ENCODE measurements at places on chromosomes 6 and 20.

DNA sequence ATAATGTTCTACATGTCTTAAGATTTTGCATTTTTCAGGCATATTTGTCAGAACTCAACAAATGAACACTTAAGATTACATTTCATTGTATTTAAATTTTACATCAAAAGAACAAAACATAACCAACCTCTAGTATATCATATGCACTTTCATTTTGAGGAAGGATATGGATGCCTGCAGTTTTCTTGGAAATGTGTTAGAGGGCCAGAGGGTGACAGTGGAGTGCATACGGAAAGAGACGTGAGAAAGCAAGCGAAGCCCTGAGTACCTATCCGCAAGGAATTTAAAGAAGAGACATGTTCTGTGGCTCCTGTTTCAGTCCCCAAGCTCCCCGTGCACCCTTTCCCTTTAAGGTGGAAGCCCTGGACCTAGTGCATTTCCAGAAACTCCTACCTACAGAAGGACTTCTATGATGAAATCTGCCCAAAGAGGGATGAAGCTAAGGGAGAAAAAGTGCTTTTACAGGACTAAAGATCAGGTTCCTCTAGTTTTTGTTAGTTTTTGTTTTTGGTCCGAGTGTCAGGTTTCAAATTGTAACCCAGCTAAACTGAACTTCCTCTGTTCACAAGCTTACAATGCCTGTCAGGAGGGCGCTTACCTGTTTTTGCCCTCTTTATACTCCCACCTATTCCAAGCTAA is 38.8 kb downstream of the EZR start:
- DNase-seq: no peak

DNA sequence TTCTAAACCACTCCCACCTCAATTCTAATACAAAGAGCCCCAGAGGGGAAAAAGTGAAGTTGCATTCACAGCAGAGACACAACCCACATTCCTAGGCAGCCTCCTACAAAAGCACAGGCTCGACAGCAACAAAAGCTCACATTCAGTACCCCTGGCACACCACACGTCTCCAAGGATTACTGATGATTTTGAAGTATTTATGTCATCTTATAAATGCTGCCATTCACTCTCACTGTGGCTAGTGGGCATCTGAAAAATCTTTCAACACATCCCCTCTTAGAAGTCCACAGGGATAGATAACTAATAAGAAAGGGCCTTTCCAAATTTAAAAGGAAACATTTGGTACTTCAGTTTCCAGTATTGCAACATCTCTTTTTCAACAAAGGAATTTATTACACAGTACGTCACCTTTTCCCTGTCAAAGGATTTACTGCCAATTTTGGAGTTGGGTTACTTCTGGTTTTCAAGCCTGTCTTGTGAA is 146.7 kb downstream of the TASP1 start:
- DNase-seq: no peak

DNA sequence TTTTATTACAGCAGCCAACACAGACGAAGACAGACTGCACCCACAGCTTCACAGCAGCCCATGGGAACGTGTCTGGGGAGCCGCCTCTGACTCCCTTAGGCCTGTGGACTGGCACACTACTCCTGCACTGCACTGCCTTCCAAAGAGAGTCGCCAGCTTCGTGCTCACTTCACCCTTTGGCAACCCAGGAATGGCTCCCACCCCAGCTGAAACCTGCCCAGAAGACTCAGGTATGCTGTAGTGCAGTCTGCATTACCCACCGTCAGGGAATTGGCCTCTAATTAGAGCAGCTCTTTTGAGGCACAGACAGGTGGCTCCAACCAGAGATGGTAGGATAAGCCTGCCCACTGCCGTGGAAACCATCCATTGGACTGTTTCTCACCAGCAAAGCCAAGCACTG is 39.9 kb upstream of the FRMD1 start:
- no peak for DNase-seq

GRCh38 chr6:17808609-17809008 is 101.9 kb upstream of the NUP153 start:
- no peak for DNase-seq

- DNase-seq: no peak
These were observed 78.1 kb upstream of the TRAF3IP2 start for GRCh38 chr6:111683749-111684267.

GRCh38 chr6:36873115-36873514 is 1.5 kb downstream of the PPIL1 start:
- no peak for DNase-seq

GRCh38 chr20:5550733-5551529 is 199.3 kb upstream of the SHLD1 start:
- no peak for DNase-seq

- no peak for DNase-seq
These were observed 76.6 kb downstream of the NCR2 start for GRCh38 chr6:41411961-41412360.

GRCh38 chr6:138507977-138508675 is 8.8 kb upstream of the NHSL1 start:
- no peak for DNase-seq

GRCh38 chr20:49747707-49748524 is 34.2 kb upstream of the B4GALT5 start:
- DNase-seq: no peak

DNA sequence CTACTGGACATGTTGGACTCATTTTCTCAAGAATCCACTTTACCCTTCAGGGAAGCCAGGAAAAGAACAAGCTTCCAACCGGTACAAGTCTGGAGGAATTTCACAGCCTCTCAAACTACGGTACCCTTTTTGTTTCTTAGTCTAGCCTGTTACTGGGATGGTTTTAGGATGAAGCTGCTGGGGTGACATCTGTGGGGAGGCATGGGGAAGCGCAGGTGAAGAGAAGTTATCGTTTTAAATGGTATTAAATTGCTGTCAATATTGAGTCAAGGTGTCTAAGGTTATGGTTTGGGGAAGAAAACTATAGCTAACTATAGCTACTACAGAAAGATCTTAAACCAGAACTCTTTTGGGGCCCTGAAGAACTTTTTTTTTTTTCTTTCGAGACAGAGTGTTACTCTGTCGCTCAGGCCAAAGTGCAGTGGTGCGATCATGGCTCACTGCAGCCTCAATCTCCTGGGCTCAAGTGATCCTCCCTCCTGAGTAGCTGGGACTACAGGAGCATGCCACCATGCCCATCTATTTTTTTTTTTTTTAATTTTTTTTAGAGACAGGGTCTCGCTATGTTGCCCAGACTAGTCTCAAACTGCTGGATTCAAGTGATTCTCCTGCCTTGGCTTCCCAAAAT is 128.7 kb downstream of the RIN2 start:
- DNase-seq: no peak

DNA sequence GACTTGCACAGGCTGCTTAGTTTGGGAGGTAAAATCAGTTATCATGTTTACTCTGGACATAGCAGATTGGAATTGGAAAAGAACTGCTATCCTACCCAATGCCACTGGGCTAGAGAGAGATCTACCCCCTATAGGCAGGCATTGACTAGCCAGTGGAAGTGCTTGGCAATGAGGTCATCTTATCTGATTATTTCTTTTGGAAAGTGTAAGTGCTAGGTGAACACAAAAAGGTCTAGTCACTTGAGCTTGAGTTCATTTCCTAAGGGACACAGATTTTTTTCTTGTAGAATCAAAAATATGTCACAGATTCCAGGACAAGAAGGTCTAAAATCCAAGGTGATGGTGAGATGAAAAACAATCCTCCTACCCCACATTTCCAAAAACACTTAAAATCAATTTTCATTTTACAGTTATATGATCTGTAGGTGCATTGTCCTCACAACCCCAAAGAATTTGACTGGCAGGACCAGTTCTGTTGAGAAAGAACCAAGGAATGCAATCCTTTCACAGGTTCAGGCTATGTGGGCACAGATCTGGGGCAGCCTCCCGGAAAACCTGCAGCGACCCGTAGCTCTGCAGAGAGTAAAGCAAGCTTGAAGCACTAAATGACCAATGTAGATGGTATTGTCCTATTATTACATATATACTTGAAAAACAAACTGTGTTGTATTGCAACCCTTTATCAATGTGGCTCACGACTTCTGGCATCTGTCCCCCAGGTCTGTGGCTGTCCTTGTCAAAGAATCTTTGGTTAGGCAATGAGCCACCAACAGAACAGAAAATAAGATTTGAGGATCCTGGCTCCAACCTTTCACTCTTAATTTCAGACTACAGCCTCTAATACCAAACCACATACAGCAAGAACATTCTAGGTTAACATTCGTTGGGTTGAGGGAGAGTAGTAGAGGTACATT is 67.3 kb upstream of the ADTRP start:
- no peak for DNase-seq

DNA sequence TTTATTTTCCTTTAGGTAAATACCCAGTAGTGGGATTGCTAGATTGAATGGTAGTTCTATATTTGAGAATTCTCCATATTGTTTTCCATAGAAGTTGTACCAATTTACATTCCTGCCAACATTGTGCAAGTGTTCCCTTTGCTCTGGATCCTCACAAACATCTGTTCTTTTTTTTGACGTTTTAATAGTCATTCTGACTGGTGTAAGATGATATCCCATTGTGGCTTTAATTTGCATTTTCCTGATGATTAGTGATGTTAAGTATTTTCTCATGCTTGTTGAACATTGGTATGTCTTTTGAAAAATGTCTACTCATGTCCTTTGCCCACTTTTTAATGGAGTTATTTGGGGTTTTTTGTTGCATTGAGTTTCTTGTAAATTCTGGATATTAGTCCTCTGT is 85.6 kb downstream of the UBE3D start:
- DNase-seq: no peak

DNA sequence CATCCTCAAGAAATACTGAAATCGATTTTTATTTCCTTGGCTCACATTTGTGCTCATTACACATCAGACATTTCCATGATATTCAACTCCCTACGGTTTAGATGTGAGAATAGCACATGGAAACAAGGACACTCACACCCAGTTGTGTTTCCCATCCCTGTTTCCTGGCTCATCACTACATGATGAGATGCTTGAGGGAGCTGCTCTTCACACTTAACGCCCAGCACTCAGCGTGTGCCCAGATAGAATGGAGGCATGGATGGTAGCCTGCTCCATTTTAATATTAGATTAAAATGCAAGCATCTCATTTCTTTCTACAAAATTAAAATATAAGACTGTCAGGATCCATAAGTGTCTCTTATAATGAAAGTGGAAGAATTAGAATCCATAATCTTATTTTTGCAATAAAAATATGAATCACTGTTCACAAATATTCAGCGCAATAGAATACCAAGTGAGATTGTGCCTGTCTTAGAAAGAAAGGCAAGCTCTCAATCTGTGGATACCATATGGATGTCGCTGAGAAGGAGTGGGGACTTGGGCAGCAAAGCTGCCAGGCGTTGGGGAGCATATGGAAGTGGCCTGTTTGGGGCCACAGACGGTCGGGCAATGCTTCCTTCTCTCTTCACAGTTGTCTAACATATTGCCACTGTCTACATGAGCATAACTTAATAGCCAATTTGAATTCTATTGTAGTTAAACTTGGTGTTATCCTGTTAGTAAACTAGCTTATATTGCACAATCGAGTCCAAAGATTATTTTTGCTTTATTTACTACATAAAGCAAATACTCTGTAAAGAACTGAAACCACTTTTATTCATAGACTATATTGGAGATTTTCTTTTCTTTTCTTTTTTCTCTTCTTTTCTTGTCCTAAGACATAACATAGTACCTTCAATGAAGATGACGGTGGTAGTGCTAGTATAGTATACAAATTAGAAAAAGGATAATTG is 206.8 kb upstream of the QKI start:
- no peak for DNase-seq

- no peak for DNase-seq
These were observed 122.8 kb downstream of the INSM1 start for GRCh38 chr20:20490673-20491072.

Data from stimulated activated CD8-positive, alpha-beta memory T cell treated with anti-CD3 and anti-CD28 coated beads, Interleukin-15, amount 100 ng/mL, for 1 hour (primary cell).